ENCODE measurements at places on chromosomes 7 and 10. TPM values are rescaled to one million over a fixed set of nuclear protein-coding genes. Genes with fewer than 3 reads are reported as not detected.

The LRCH4 gene
- 10.8 TPM for total RNA-seq

The TCAF2 gene
- total RNA-seq: 4.2 TPM

The CTAGE8 gene
- 0.39 TPM for total RNA-seq

The SH2D4B gene
- 0.10 TPM for total RNA-seq

The BICC1 gene
- 28.3 TPM for total RNA-seq

The WNT8B gene
- total RNA-seq: not detected

The UFSP1 gene
- 2.7 TPM for total RNA-seq

The EPO gene
- not detected for total RNA-seq

The TEX36 gene
- total RNA-seq: not detected

The CTTNBP2 gene
- 0.48 TPM for total RNA-seq

The CFAP46 gene
- total RNA-seq: not detected
